ENCODE measurements at places on chromosomes 5 and 9. TPM values are rescaled to one million over a fixed set of nuclear protein-coding genes. Genes with fewer than 3 reads are reported as not detected.

DNA sequence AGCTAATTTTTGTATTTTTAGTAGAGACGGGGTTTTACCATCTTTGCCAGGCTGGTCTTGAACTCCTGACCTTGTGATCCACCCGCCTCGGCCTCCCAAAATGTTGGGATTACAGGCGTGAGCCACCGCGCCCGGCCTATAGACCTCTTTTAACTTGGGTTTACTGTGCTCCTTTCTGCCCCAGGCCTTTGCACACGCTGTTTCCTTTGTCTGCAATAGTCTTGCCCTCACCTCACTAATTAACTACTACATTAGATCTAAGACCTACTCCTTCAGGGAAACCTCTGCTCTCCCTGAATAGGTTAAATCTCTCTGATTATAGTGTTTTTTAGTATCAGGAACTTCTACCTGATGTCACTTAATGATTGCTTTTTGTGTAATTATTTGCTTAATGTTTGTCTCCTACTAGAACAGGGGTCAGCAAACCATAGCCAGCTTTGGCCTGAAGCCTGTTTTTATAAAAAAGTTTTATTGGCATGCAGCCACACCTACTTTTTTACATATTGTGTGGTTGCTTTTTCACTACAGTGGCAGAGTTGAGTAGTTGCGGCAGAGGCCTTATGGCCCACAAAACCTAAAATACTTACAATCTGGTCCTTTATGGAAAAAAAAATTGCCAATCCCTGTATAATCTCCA lies 31.2 kb upstream of the TLE1 start:
- no peak for DNase-seq

GRCh38 chr5:776862-777711 lies 7.4 kb downstream of the ZDHHC11B start:
- peak; percentile 93 for DNase-seq

- no peak for DNase-seq
Observed at GRCh38 chr5:66848749-66849641, 252.8 kb downstream of the MAST4 start.

DNA sequence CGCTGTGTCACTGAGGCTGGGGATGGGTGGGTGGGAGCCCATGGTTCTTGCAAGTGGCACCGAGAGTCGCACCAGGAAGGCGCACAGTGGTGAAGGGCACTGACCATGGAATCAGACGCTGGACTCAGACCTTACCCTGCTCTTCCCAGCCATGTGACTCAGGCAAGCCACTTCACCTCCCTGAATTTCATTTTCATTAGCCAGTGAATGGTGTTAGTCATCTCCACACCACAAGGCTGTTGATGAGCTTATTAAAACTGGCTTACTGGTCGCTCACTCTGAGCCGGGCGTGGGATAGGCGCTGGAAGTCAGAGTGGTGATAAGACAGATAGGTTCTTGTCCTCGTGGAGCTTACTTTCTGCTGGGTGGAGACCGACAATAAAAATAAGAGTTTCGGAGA lies 25.1 kb downstream of the FGF18 start:
- no peak for DNase-seq

- no peak for DNase-seq
Observed at GRCh38 chr5:6774721-6775204, 61.5 kb downstream of the TENT4A start.

DNA sequence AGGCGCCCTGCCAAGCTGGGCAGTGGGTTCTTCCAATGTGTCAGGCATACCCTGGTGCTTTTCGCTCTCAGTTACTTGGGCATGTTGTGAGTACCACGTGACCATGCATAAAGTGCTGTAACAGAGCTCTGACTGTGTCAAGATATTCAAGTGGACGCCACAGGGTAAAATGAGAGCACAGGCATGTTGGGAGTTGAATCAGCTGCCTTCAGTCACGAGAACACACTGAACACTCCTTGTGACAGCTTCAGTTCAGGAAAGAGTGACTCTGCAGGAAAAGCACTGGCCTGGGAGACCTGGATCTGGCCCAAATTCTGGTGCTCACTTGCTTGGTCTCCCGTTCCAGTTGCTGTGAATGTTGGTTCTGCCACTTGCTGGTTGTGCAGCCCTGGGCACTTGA lies 5.1 kb downstream of the MLANA start:
- no peak for DNase-seq

DNA sequence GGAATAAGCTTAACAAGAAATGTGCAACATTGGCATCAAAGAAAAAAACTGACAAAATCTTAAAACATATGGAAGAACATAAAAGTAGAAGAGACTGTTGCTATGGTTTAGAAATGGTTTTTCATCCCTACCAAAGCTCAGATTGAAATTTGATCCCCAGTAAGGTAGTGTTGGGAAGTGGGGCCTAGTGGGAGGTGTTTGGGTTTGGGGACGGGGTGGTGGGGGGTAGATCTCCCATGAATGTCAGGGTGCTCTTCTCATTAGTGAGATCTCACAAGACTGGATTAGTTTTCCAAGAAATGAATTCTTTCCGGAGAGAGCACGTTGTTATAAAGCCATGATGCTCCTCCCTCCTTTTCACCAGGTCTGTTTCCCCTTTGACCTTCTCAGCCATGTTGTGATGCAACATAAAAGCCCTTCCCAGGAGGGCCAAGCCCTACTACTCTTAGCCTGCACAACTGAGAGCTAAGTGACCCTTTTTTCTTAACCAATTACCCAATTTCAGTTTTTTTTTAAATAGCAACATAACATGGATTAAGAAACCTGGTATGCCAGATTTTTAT lies 10.6 kb downstream of the TMEM167A start:
- no peak for DNase-seq

- DNase-seq: no peak
Observed at GRCh38 chr5:142853682-142854081, 83.5 kb downstream of the ARHGAP26 start.

DNA sequence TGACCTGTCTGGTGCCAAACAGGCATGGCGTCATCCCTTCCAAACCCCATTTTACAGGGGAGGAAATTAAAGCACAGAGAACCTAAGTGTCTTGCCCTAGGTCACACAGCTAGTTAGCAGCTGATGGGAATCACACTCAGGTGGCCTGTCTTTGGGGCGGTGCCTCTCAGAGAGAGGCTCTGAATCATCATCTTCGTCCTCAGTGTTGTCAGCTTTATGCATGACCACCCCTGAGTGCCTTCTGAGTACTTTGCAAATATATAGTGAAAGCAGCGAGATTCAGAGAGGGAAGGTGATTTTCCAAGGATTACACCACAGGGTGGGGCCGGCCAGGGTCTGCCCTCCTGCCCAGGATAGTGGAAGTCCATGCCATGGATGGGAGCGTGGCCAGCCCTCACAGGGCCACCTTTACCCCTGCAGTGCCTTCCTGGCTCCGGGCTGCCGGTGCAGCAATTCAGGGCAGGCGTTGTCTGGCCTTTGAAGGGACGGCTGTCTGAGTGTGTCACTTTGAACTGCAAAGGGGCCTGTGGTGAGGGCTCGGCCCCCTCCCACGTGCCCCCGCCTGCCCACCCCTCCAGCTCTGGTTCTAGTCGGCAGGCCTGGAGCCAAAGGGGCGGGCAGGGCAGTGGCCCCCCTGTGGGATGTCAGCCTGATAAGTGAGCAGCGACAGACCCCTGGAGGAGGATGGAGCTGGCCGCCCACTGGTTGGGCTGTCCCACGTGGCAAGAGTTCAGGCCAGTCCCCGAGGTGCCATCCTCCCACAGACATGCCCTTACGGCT lies 16.9 kb downstream of the LMX1B start:
- no peak for DNase-seq

DNA sequence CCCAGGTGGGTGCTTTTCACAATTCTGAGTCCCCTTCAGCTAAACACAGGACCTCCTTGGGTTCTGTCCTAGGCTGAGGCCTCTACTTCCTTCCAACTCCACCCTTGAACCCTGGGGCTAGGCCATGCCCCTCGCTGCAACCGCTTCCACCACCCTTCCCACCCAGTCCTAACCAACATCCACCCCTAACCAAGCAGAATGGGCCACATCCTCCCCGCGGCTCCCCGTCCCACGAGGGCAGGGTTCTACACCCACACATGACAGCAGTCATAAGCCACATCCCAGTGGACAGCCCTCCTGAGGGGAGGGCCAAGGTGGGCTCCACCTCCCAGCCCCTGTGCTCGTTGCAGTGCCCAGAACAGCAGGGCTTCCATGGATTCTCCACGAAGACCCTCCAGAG lies 65.8 kb downstream of the SHB start:
- no peak for DNase-seq

DNA sequence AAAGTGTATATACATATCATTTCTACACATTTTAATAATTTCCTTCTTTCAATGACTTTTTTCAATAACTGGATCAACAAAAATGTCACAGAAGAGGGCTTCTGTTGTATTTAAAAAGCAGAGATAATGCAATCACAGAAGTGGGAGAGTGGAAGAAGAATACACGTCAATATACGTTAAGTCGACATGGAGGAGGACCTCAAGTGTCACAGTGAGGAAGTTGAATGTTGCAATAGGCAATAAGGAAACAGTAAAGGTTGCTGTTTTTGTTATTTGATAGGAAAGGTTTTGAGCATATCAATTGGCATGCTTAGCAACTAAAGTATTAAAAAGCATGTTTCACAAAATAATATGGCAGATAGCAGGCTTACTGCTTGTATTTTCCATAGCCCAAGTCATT lies 184.0 kb upstream of the NR4A3 start:
- no peak for DNase-seq

The LRRC8A gene
- 40.5 TPM for total RNA-seq

The TNFSF8 gene
- 4.6 TPM for total RNA-seq

The CD74 gene
- 486 TPM for total RNA-seq

The PCDHGA8 gene
- 0.87 TPM for total RNA-seq

The CYLC2 gene
- total RNA-seq: not detected

The C5orf47 gene
- total RNA-seq: not detected

The CCL27 gene
- total RNA-seq: not detected

The ANKRD20A1 gene
- total RNA-seq: 2.2 TPM

The NR2F1-AS1 gene
- total RNA-seq: 23.2 TPM
